ENCODE measurements at places on chromosomes 5 and 9.

- no peak for DNase-seq
- H3K4me1 ChIP-seq: no peaks in the 10 kb centered on the region
- no peak overlapping the region for H3K27ac ChIP-seq
- H3K27me3 ChIP-seq: no peaks in the 10 kb centered on the region
These were observed 420.8 kb upstream of the ACTBL2 start for GRCh38 chr5:57903458-57903857.

DNA sequence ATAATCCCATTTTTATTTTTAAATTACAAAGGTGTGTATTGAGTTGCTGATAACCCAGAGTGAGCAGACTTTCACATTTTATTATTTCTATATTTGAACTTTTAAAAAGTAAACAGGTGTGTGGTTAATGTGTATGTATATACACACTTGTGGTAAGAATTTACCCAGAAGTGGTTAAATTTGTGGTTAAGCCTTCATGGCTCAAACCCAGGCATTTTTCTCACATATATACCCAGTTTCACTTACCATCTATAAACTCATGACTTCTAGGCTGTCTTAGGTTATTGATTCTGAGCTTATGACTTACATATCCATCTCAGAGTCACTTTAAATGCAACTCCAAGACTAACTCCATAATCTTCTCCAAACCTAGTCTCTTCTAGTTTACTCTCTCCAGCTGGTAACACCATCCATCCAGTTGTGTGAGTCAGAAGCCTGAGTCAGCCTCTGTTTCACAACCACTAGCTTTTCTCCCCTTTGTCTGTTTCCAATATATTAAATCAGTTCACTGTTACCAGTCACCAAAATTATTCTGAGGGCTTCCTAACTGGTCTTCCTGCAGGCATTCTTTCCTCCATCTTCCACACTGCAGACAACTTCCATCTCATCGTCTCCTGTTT lies 20.2 kb downstream of the ZBED3 start:
- no peak overlapping the region for H3K4me3 ChIP-seq
- peaks cover 19% of the 10 kb centered on the region for H3K36me3 ChIP-seq
- H3K4me1 ChIP-seq: no peaks in the 10 kb centered on the region
- DNase-seq: no peak

GRCh38 chr9:110115826-110116542 lies 92.0 kb downstream of the C9orf152 start:
- DNase-seq: no peak
- H3K36me3 ChIP-seq: no peaks in the 10 kb centered on the region
- no peaks in the 10 kb centered on the region for H3K27me3 ChIP-seq
- no peak overlapping the region for H3K4me3 ChIP-seq
- peaks cover 2% of the 10 kb centered on the region for H3K4me1 ChIP-seq

DNA sequence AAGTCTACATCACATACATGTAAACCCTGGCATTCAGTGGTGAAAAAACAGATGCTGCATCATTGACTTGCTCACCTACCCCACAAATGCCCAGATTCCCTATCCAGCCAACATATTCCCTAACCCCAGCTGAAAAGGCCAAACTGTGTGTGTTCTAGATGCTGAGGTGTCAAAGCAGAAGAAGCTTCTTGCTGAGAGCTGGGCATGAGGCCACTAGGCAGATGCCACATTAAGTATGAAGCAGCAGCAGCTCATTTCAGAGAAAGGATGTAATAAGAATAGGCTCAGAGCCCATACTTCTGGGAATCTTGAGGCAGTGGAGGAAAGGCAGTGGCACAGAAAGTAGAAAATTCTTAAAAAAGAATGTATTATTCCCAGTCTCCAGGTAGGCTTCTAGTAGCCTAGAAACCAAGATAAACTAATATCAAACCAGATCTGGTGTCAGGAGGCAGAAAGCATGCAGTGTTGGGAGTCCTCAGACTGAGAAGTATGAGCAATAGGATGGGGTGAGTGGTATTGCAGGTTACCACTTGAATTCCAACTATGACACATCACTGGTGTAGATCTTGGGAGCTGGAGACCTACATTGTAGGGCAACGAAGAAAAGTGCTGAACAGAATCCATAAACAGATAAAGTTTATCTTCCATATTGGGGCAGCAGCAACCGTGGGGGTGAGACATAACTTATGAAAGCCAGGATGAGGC lies 71.9 kb upstream of the GRHPR start:
- no peak for DNase-seq
- no peaks in the 10 kb centered on the region for H3K36me3 ChIP-seq
- H3K27ac ChIP-seq: no peak overlapping the region
- H3K4me3 ChIP-seq: no peak overlapping the region

DNA sequence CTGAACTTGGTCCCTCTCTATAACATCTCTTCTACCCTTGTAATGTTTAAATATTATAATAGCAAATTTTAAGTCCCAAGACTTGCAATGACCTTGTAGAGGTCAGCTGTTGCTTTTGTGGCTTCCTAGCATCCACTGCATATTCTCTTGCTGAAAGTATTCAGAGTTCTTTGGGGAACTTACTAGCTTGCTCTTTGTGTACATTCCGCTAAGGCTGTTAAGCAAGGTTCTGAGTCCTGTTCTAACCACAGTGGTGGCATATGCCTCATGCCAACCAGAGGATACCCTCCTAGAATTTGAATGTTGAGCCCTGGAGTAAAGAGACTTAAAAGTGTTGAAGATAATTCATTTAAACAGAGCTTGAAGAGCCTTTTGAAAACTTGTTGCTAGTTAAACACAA lies 570.9 kb downstream of the TLE1 start:
- peaks cover 6% of the 10 kb centered on the region for H3K4me1 ChIP-seq
- H3K4me3 ChIP-seq: no peak overlapping the region
- no peaks in the 10 kb centered on the region for H3K36me3 ChIP-seq
- H3K27ac ChIP-seq: no peak overlapping the region

DNA sequence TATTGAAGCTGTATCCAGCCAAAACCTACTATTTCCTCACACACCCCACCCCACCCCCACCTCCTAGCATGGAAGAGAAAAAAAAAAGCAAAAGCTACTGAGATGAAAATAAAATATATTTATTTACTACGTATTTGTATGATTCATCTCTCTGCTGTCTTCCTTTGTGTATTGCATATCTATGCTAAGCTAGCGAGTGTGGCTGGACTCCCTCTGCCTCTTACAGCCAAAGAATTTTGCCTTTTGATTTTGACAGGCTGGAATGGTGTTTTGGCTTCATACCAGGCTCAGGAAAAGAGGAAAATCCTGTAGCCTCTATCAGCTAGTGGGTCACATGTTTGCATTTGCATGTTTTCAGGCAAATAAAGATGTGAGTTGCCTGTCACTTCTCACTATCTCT lies 2.2 kb downstream of the ABLIM3 start:
- peaks cover 10% of the 10 kb centered on the region for H3K4me1 ChIP-seq
- H3K27me3 ChIP-seq: no peaks in the 10 kb centered on the region
- DNase-seq: no peak

- no peak overlapping the region for H3K4me3 ChIP-seq
- no peak for DNase-seq
- no peaks in the 10 kb centered on the region for H3K27me3 ChIP-seq
- no peak overlapping the region for H3K27ac ChIP-seq
- no peaks in the 10 kb centered on the region for H3K4me1 ChIP-seq
These were observed 304.7 kb upstream of the POU5F2 start for GRCh38 chr5:94045839-94046782.

GRCh38 chr5:89097103-89097502 lies 214.1 kb upstream of the MEF2C start:
- no peak for DNase-seq
- H3K27ac ChIP-seq: no peak overlapping the region
- H3K4me3 ChIP-seq: no peak overlapping the region
- no peaks in the 10 kb centered on the region for H3K36me3 ChIP-seq

- peaks cover 8% of the 10 kb centered on the region for H3K4me1 ChIP-seq
- no peaks in the 10 kb centered on the region for H3K27me3 ChIP-seq
- no peak overlapping the region for H3K27ac ChIP-seq
- no peak for DNase-seq
- H3K36me3 ChIP-seq: no peaks in the 10 kb centered on the region
- no peak overlapping the region for H3K4me3 ChIP-seq
These were observed 237.2 kb downstream of the ROR2 start for GRCh38 chr9:91712811-91713210.

GRCh38 chr5:91127456-91128081 lies 255.5 kb downstream of the ARRDC3 start:
- H3K27ac ChIP-seq: peak overlapping the region; percentile 49
- H3K4me1 ChIP-seq: peaks cover 3% of the 10 kb centered on the region
- no peaks in the 10 kb centered on the region for H3K27me3 ChIP-seq
- no peak for DNase-seq

GRCh38 chr5:1161108-1161832 lies 40.1 kb upstream of the SLC6A19 start:
- H3K36me3 ChIP-seq: no peaks in the 10 kb centered on the region
- no peaks in the 10 kb centered on the region for H3K4me1 ChIP-seq
- H3K27ac ChIP-seq: no peak overlapping the region
- H3K4me3 ChIP-seq: no peak overlapping the region
- no peak for DNase-seq
- no peaks in the 10 kb centered on the region for H3K27me3 ChIP-seq

DNA sequence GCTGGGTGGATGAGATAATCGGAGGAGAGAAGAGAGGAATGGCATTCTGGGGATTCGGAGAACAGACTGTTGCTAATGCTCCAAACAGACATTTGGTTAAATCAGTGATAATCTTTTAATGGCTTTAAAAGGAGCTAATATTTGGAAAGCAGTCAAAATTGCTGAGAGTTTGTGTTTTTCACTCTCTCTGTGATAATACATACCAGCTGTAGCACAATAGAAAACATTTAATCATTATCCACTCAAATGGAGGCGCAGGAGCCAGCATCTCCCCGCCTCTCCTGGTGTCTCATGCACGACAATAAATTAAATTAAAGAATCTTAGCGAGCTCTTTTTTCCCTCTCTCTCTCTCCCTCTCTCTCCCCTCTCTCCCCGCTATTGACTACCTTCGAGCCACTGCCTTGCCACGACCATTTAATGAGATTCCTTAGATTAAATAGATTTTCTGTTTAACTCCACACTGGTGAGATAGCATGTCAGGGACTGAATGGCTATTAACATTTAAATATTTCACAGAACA lies 268.6 kb upstream of the MVB12B start:
- H3K36me3 ChIP-seq: no peaks in the 10 kb centered on the region
- peak; percentile 31 for DNase-seq
- no peak overlapping the region for H3K27ac ChIP-seq
- H3K4me3 ChIP-seq: no peak overlapping the region

DNA sequence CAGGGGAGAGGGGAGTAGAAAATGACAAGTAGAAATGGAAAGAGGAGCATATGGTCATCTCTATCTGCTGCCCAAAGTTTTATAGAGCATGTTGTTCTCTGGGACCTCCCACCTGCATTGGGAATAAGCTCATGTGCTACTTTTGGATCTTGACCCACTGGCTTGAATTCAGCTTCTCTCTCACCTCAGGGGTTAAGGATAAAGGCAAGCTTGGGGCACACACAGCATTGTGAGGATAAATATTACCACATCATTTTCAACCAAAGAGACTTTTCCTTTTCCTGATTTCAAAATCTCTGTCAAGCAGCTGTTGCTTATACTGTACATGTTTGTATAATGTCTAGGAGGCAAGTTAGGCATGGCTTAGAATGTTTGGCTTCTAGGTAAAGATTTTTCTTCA lies 16.6 kb downstream of the ATP10B start:
- H3K36me3 ChIP-seq: no peaks in the 10 kb centered on the region
- no peak overlapping the region for H3K4me3 ChIP-seq
- H3K27me3 ChIP-seq: no peaks in the 10 kb centered on the region
- H3K4me1 ChIP-seq: no peaks in the 10 kb centered on the region
- no peak overlapping the region for H3K27ac ChIP-seq

DNA sequence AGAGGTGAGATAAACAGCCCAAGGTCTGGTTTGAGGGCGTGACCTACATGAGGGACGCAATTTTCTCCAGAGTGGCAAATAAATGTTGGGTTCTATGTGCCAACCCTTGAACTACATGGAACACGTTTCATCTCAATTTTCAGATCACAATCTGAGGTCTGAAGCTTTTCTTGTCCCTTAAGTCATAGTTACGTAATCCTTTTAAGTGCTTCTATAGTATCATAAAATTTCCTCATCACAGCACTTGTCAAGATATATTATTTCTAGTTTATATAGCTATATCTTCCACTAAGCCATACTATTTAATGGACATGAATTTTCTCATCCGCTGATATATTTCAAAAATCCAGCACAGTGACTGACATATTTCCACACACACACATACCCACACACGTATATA lies 53.1 kb upstream of the GRIN3A start:
- H3K27me3 ChIP-seq: no peaks in the 10 kb centered on the region
- no peak for DNase-seq
- no peak overlapping the region for H3K27ac ChIP-seq
- H3K4me3 ChIP-seq: no peak overlapping the region

GRCh38 chr5:74360535-74361210 lies 279.9 kb downstream of the ENC1 start:
- no peak overlapping the region for H3K4me3 ChIP-seq
- no peaks in the 10 kb centered on the region for H3K4me1 ChIP-seq
- no peak overlapping the region for H3K27ac ChIP-seq
- H3K36me3 ChIP-seq: no peaks in the 10 kb centered on the region

GRCh38 chr5:67896930-67897313 lies 318.6 kb upstream of the PIK3R1 start:
- H3K27me3 ChIP-seq: no peaks in the 10 kb centered on the region
- DNase-seq: no peak
- no peak overlapping the region for H3K27ac ChIP-seq
- no peaks in the 10 kb centered on the region for H3K36me3 ChIP-seq

DNA sequence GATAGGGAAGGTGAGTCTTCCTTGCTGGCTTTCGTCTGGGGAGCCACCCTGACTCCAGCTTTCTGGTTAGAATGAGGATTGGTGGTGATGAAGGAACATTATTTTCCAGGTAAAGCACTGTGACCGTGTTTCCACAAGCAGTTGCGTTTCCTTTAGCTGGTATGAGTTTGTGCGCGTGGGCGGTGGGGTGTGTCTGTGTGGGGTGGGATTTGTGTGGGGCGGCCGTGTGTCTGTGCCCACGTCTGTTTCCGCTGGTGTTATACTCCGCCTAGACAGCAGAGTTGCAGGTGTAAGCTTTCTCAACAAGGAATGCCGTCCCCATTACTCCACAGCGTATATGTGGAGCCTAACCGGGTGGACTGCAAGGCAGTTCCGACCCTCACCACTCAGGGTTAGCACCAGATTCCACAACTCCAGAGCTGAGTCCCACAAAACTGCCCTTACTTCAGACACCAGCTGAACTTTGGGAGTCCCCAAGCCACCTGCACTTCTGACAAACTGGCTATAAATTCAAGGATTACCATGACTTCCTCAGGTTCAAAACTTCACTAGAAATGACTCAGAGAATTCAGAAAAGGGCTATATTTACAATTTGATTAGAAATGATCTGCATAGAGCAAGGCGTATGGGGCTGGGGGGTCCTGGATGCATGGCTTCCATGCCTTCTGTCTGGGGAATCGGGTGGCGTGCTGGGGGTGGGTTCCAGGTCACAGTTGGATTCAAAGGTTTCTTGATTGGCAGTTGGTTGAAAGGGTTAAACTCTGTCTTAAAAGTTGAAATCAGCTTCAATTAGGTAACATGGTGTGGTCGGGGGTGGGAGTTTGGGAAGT lies 29.8 kb downstream of the PROP1 start:
- no peak for DNase-seq
- no peaks in the 10 kb centered on the region for H3K4me1 ChIP-seq
- no peaks in the 10 kb centered on the region for H3K36me3 ChIP-seq
- no peak overlapping the region for H3K4me3 ChIP-seq

GRCh38 chr9:117963493-117964090 lies 259.4 kb downstream of the TLR4 start:
- H3K27me3 ChIP-seq: no peaks in the 10 kb centered on the region
- no peak overlapping the region for H3K27ac ChIP-seq
- DNase-seq: no peak
- no peaks in the 10 kb centered on the region for H3K36me3 ChIP-seq

GRCh38 chr5:127875235-127876021 lies 172.2 kb downstream of the CCDC192 start:
- peak; percentile 57 for DNase-seq
- no peaks in the 10 kb centered on the region for H3K36me3 ChIP-seq
- no peak overlapping the region for H3K27ac ChIP-seq
- no peak overlapping the region for H3K4me3 ChIP-seq
- no peaks in the 10 kb centered on the region for H3K4me1 ChIP-seq
